Fibroblast of lung (primary cell): ENCODE measurements at places on chromosomes 4 and X. TPM values are rescaled to one million over a fixed set of nuclear protein-coding genes. Genes with fewer than 3 reads are reported as not detected.

DNA sequence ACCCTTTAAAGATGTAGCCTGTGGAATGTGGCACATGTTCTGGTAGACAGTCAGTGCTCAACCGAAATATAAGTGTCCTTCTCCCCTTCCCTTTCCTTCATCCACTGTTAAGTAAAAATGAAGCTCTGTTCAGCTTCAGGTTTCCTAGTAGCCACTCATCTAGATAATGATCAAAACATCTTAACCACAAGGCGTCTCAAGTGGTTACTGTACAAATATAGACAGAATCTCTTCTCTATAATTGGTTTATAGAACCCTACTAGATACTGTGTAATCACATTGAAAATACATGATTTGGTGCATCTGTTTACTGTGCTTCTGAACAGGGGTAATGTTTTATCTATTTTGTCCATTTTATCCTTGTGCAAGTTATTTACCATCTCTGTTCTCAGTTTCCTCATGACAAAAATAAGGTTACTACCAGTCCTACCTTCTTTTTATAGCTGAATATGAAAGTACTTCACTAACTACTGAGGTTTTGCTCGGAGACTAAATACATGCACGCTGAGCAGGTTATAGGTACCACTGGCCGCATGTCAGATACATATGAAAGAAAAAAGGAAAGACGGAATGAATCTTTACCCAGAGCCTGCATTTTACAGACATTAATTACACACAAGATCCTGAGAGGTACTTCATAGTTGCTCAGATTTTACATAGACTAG is 20.3 kb upstream of the SLC25A4 start:
- no peak for DNase-seq

The SSX4 gene
- not detected in 2 replicates for total RNA-seq

DNA sequence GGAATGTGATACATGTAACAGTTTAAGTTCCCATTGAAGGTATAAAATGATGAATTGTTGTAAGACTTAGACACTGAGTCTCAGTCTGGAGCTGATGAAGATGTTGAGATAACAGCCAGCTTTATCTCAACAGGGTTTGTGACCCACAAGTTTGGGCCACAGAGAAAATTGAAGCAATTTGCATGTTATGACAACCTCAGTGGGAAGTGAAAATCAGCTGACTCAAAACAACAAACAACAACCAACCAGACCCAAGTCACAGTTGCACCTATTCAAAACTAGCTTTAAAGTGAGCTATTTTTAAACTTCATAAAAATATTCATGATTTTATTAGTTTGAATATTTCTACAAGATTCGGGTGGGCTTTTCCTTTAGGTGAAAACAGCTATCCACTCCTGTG is 8.0 kb downstream of the SFRP2 start:
- DNase-seq: no peak

The PABPC1L2A gene
- not detected in 2 replicates for total RNA-seq

The SOX3 gene
- not detected in 2 replicates for total RNA-seq

- DNase-seq: no peak
Measured at GRCh38 chr4:170090352-170091052, 746 bp upstream of the AADAT start.

DNA sequence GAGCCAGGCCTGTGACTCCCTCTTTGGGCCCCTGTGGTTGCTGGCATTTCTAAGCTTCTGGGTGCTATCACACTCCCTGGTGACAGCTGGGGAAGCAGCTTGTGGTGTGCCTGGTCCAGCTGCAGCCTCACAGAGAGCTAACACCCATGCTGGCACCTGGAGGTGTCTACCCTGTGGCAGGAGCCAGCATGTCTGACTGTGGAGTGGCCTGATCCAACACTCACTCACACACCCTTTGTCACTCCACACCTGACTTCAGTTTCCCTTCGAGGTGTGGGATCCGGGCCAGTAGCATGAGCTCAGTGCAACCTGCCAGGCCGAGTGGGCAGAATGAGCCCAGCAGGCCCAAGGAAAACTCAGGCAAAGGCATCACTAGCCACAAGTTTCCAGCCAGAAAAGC is 67.5 kb downstream of the TECRL start:
- no peak for DNase-seq

- no peak for DNase-seq
Measured at GRCh38 chrX:80432863-80433262, 12.6 kb downstream of the TENT5D start.

GRCh38 chr4:103591841-103592240 is 127.9 kb downstream of the TACR3 start:
- DNase-seq: no peak

GRCh38 chrX:76253432-76253831 is 80.6 kb downstream of the PBDC1 start:
- DNase-seq: peak; percentile 67

DNA sequence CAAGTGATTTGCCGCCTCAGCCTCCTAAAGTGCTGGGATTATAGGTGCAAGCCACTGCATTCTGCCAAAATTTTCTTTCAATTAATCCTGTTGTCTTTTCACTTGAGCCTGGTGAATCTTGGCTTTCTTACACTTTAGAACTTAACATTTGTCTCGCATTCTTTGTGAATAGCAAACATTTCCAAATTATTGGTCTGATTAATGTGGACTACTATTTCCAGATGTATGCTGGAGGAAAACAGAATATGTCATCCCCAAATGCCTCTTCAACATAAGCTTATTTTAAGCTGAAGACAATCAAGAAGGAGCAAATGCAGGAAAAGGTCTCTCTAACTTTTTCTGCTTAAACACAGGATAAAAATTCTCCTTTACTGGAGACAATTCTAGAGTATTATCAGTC is 233.4 kb downstream of the PPP4R3C start:
- no peak for DNase-seq

The ATRX gene
- total RNA-seq: 78.6 and 100 TPM in 2 replicates

GRCh38 chrX:68498508-68499379 is at the start of gene YIPF6:
Gene YIPF6, plus strand, starts transcription at chrX:68499051. Its CDS starts 16 bp downstream, at chrX:68499067.
- DNase-seq: peak; percentile 76

The OTUD4 gene
- 20.0 and 21.3 TPM in 2 replicates for total RNA-seq
